ENCODE measurements at places on chromosomes 12 and 14. TPM values are rescaled to one million over a fixed set of nuclear protein-coding genes. Genes with fewer than 3 reads are reported as not detected.
A peak's percentile ranks its signal among the peaks of the same experiment; 100 is the strongest.

- H3K36me3 ChIP-seq = peaks cover 24% of the 10 kb centered on the region
- peaks cover 17% of the 10 kb centered on the region for H3K4me1 ChIP-seq
- no peak overlapping the region for H3K4me3 ChIP-seq
- peak; percentile 62 for DNase-seq
- H3K27me3 ChIP-seq = no peaks in the 10 kb centered on the region
Observed at GRCh38 chr14:58280954-58281787, 17.2 kb upstream of the ARID4A start.

DNA sequence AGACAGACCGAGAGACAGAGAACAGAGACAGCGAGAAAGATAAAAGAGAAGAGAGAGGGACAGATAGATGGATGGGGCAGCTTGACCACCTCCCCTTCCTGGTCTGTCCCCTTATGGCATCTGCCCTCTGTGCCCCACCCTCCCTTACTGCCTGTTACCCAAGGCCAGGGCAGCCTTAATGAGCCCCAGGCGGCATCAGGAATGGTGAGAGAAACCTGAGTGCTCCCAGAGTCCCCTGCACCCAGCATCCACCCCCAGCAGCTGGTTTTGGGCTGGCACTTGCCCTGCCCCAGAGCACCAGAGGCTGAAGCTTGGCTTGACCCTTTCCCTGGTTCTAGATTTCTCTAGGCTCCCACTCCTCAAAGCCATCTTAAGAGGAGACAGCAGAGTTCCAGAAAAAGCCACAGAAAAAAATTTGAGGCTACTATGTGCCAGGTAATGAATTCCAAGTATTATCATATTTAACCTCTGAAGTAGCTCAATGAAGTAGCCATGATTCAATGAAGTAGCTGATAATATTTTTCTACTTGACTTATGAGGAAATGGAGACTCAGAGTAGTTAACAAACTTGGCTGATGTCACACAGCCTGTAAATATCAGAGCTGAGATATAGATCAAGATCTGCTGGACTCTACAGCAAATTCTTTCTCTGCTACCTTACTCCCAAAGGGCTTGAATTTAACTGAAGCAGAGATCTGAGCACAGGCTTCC is 2.0 kb upstream of the ZNF385A start:
- no peak overlapping the region for H3K27ac ChIP-seq
- no peak for DNase-seq
- peaks cover 50% of the 10 kb centered on the region for H3K4me1 ChIP-seq
- no peaks in the 10 kb centered on the region for H3K36me3 ChIP-seq
- H3K27me3 ChIP-seq = no peaks in the 10 kb centered on the region

GRCh38 chr12:111143271-111143670 is 222.9 kb upstream of the MYL2 start:
- H3K27me3 ChIP-seq = no peaks in the 10 kb centered on the region
- H3K36me3 ChIP-seq = no peaks in the 10 kb centered on the region
- H3K27ac ChIP-seq = no peak overlapping the region
- H3K4me1 ChIP-seq = no peaks in the 10 kb centered on the region
- no peak for DNase-seq

- peaks cover 43% of the 10 kb centered on the region for H3K4me1 ChIP-seq
- no peaks in the 10 kb centered on the region for H3K36me3 ChIP-seq
- H3K27me3 ChIP-seq = no peaks in the 10 kb centered on the region
- H3K27ac ChIP-seq = no peak overlapping the region
- no peak for DNase-seq
- H3K4me3 ChIP-seq = no peak overlapping the region
Observed at GRCh38 chr12:25995906-25996305, 37.4 kb downstream of the RASSF8 start.

- no peak for DNase-seq
- no peaks in the 10 kb centered on the region for H3K36me3 ChIP-seq
- H3K27ac ChIP-seq = peak overlapping the region; percentile 90
- H3K27me3 ChIP-seq = no peaks in the 10 kb centered on the region
Observed at GRCh38 chr12:100141666-100141997, 1.0 kb downstream of the BLTP3B start.

GRCh38 chr12:11746024-11746771 is 96.7 kb downstream of the ETV6 start:
- H3K4me3 ChIP-seq = no peak overlapping the region
- peaks cover 13% of the 10 kb centered on the region for H3K4me1 ChIP-seq
- no peak overlapping the region for H3K27ac ChIP-seq
- H3K27me3 ChIP-seq = no peaks in the 10 kb centered on the region

GRCh38 chr14:71242237-71242748 is 335.0 kb downstream of the PCNX1 start:
- H3K4me3 ChIP-seq = no peak overlapping the region
- no peak for DNase-seq
- H3K36me3 ChIP-seq = no peaks in the 10 kb centered on the region

- no peaks in the 10 kb centered on the region for H3K27me3 ChIP-seq
- DNase-seq = no peak
- no peak overlapping the region for H3K27ac ChIP-seq
- H3K36me3 ChIP-seq = no peaks in the 10 kb centered on the region
- no peak overlapping the region for H3K4me3 ChIP-seq
Observed at GRCh38 chr12:75260316-75260715, 50.7 kb upstream of the KCNC2 start.

The FOXG1 gene
- polyA plus RNA-seq = not detected

The AKAP6 gene
- polyA plus RNA-seq = 49.3 TPM

DNA sequence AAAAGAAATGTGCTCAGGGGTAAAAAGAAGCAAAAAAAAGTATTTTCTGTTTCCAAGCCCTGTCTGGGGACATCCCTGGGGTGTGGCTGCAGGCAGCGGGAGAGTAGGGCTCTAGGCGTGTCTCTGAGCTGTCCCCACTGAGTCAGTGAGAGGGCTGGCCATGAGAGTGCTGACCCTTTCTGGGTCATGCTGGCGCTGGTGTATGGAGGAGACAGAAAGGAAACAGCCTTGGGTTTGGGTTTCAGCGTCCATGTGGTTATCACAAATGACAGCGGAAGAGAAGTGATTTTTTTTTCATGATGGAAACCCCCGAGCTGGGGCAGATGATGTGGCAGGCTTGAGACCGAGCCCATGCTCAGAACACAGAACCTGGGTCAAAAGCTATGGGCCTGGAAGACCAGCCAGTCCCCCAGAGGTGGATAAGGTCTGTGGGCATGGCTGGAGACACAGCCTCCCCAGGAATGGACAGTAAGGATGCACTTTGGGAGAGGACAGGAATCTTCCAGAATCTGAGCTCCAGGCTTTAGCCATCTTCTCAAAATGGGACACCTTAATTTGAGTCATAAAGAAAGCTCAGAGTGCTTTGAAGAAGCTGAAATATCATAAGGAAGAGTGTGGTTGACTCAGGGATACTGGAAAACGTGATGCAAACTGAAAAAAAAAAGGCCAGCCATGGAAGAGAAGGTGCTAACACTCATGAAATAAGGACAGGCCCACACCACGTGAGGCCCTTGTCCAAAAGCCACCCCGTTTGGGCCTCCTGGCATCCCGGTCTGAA is 36.2 kb downstream of the SYNE3 start:
- H3K36me3 ChIP-seq = peaks cover 8% of the 10 kb centered on the region
- no peak overlapping the region for H3K27ac ChIP-seq
- DNase-seq = peak; percentile 78
- H3K4me1 ChIP-seq = peaks cover 30% of the 10 kb centered on the region

The NEUROD4 gene
- polyA plus RNA-seq = not detected

The FSCB gene
- not detected for polyA plus RNA-seq

The HOXC9 gene
- not detected for polyA plus RNA-seq

The ALX1 gene
- polyA plus RNA-seq = not detected

- no peak overlapping the region for H3K27ac ChIP-seq
- DNase-seq = no peak
- no peaks in the 10 kb centered on the region for H3K27me3 ChIP-seq
- no peaks in the 10 kb centered on the region for H3K36me3 ChIP-seq
- no peaks in the 10 kb centered on the region for H3K4me1 ChIP-seq
Observed at GRCh38 chr14:44369401-44370123, 137.5 kb downstream of the FSCB start.

- no peaks in the 10 kb centered on the region for H3K27me3 ChIP-seq
- DNase-seq = no peak
- H3K4me1 ChIP-seq = no peaks in the 10 kb centered on the region
- H3K36me3 ChIP-seq = peaks cover 55% of the 10 kb centered on the region
- no peak overlapping the region for H3K4me3 ChIP-seq
- H3K27ac ChIP-seq = no peak overlapping the region
Observed at GRCh38 chr12:22066310-22066709, 20.3 kb downstream of the CMAS start.

GRCh38 chr14:74904635-74905503 is 18.2 kb downstream of the RPS6KL1 start:
- peaks cover 51% of the 10 kb centered on the region for H3K36me3 ChIP-seq
- no peak overlapping the region for H3K4me3 ChIP-seq
- no peak overlapping the region for H3K27ac ChIP-seq
- no peaks in the 10 kb centered on the region for H3K27me3 ChIP-seq
- DNase-seq = no peak

- H3K27ac ChIP-seq = no peak overlapping the region
- peaks cover 20% of the 10 kb centered on the region for H3K27me3 ChIP-seq
- no peak overlapping the region for H3K4me3 ChIP-seq
- no peaks in the 10 kb centered on the region for H3K4me1 ChIP-seq
Observed at GRCh38 chr12:102950107-102950949, 7.1 kb upstream of the ASCL1 start.

The PSMC6 gene
- polyA plus RNA-seq = 141 TPM

DNA sequence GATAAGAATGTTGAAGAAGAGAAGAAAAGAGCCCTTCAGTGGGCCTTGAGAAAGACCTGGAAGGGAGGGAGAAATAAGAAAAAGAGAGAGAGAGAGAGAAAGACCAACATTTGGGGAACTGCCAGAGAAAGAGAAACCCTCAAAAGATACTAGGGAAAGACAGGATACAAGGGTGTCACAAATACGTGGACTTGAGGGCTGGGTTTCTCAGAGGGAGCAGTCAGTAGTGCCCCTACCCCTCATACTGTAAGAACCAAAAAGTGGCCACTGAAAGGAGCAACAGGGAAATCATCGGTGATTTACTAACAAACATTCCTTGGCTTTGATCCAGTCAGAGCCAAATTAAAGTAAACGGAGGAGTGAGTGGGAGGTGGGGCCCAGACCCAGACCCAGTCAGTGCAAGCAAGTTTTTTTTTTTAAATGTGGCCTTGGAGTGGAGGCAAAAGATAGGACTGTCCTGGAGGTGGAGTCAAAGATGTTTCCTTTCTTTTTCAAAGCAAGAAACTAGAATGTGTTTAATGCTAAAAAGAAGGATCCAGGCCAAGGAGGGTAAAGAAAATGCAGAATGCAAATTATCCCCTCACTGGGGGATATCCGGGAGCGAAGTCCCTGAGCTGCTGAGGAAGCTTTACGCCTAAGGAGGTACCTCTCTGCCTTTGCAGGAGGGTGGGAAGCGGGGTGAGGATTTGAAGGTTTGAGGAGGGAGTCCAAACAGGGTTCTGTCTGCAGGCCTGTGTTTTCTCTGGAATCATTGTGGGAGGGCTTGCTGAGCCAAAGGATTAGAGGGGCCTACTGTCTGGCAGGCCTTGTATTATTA is 143.5 kb upstream of the AMIGO2 start:
- DNase-seq = no peak
- no peaks in the 10 kb centered on the region for H3K4me1 ChIP-seq
- H3K4me3 ChIP-seq = no peak overlapping the region
- no peaks in the 10 kb centered on the region for H3K27me3 ChIP-seq

The ANO4 gene
- polyA plus RNA-seq = 0.10 TPM

DNA sequence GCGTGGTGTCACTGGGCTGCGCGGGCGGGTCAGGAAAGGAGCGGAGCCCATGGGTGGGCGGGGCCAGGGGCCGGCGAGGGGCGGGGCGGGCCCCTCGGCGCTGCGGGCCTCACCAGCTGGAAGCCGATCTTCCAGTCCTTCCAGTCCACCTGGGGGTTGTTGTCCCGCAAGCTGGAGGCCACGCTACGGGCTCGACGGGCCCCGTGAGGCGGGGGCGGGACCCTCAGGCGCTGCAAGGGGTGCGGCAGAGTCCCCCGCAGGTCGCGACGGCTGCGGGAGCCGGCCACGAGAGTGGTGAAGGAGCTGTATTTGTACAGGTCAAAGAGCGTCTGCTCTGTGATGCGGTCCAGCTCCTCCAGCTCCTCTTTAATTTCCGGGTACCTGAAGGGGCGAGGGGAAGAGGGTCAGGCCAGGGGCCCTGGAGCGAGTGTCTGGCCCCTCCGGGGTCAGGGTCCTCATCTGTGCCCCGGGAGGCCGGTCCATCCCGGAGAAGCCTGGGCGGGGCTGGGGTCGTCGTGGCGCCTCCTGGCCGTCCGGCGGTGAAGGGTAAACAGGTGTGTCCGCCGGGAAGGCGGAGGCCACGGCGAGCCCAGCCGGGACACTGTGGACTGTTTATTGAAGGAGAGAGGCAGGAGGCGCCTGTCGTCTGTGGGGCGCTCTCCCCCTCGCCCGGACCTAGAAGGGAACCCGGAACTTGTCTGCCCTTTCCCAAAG is 11.9 kb downstream of the SCNN1A start:
- no peaks in the 10 kb centered on the region for H3K36me3 ChIP-seq
- peak overlapping the region; percentile 89 for H3K27ac ChIP-seq
- no peaks in the 10 kb centered on the region for H3K27me3 ChIP-seq
- H3K4me1 ChIP-seq = peaks cover 14% of the 10 kb centered on the region
- H3K4me3 ChIP-seq = peak overlapping the region; percentile 9

DNA sequence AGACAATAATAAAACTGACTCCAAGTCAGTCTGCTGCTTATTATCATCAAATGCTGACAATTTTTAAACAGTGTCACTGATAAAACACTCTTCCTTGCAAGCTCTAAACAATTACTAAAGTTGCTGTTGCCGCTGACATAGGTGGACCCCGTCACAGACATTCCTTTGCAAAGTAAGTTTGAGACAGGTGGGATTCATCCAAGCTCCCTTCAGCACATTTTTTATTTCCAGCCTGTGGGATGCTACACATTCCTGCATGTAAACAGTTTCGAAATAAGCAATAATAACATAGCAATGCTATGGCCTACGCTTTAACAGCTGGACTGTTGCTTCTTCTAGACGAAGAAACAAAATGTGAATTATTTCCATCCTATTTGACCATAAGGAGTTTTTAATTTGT is 85.4 kb upstream of the HIF1A start:
- DNase-seq = no peak
- peaks cover 15% of the 10 kb centered on the region for H3K4me1 ChIP-seq
- no peaks in the 10 kb centered on the region for H3K27me3 ChIP-seq
- H3K27ac ChIP-seq = no peak overlapping the region
- no peak overlapping the region for H3K4me3 ChIP-seq
- no peaks in the 10 kb centered on the region for H3K36me3 ChIP-seq

GRCh38 chr12:122590990-122591389 is 63.9 kb downstream of the KNTC1 start:
- H3K27me3 ChIP-seq = no peaks in the 10 kb centered on the region
- H3K4me3 ChIP-seq = no peak overlapping the region
- no peak for DNase-seq
- peaks cover 4% of the 10 kb centered on the region for H3K4me1 ChIP-seq
- no peak overlapping the region for H3K27ac ChIP-seq

The AGAP2 gene
- 3.9 TPM for polyA plus RNA-seq

DNA sequence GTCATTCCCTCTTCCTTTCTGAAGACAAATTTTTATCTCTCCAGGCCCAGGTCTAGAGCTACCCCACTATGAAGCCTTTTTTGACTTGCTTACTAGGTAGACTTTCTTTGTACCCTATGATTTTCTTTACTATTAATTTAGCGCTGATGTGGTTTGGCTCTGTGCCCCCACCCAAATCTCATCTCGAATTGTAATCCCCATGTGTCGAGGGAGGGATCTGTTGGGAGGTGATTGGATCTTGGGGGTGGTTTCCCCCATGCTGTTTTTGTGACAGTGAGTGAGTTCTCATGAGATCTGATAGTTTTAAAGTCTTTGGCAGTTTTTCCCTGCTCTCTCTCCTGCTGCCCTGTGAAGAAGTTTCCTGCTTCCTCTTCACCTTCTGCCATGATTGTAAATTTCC is 118.1 kb downstream of the SLC38A1 start:
- no peak overlapping the region for H3K27ac ChIP-seq
- H3K27me3 ChIP-seq = no peaks in the 10 kb centered on the region
- DNase-seq = no peak
- H3K4me3 ChIP-seq = no peak overlapping the region
- H3K4me1 ChIP-seq = no peaks in the 10 kb centered on the region
